Stimulated activated CD4-positive, alpha-beta T cell treated with anti-CD3 and anti-CD28 coated beads, TNF-alpha, amount 100 ng/mL, for 4 hours (primary cell): ENCODE measurements at places on chromosomes 16 and 17.

- no peak for DNase-seq
Observed at GRCh38 chr16:57508035-57508425, 21.7 kb upstream of the DOK4 start.

- peak; percentile 81 for DNase-seq
Observed at GRCh38 chr17:8376271-8377067, at the start of gene KRABD2. TSS of gene KRABD2 (minus strand) at chr17:8376704.

GRCh38 chr17:17052462-17053221 lies 10.4 kb downstream of the MPRIP start:
- no peak for DNase-seq

DNA sequence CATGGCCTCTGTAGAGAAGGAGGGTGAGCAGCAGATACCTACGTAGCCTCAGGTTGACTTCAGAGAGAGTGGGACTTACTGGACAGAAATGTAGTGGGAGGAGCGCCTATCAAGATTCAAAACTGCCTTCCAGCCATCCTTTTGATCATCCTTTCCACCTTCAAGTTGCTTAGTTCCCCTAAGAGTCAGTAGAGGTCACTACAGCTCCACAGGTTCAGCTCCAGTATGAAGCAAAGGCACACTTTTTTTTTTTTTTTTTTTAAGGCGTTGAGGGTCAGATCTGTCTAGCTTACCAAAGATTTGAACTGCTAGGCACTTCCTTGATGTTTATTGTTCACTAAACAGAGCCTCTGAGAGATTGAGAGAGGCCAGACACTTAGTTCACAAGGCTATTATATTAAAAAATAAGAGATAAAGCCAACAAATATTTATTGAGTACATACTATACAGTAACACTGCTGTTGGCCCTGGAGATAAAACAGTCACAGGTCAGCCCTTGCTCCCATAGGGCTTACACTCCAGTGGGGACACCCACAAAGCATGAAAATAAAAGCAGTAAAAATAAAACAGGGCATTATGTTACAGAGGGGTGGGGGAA lies 3.1 kb downstream of the RNF227 start:
- DNase-seq: no peak

- DNase-seq: no peak
Observed at GRCh38 chr17:14261406-14261805, 24.7 kb upstream of the CDRT15 start.

DNA sequence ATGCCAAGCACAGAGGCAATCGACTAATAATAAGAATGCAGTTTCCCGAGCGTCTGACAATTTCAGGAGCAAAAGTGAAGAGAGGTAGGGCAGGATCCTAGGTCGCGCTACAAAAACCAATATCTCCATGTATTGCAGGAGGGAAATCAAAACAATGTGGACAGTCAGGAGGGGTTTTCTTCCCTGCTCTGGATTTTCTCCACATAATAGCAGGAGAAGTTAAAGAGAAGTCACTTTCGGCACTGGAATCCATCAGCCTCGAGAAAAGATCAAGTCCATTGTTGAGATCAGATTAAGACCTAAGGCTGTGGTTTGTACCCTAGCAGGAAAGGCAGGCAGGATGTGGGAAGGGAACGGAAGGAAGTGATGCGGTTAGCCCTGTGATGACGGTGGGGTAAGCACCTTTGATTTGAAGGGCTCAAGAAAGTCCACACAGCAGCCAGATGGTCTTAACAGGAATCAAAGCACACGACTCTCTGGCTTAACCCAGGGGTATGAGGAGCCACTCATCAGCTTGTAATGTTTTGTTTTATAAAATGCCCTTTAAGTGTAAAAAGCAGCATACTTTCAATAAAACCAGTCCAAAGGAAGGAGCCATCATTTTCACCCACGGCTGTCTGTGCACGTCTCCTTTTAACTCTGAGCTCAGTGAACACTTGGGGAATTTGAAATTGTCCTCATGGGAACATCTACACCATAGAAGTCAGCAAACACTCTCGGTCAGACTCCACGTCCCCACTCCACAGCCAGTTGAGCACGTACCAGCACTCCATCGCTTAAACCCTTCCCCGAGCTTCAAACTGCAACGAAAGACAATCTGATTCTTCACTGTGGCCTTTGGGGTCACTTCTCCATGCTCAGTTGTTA lies 15.8 kb upstream of the AKTIP start:
- no peak for DNase-seq

DNA sequence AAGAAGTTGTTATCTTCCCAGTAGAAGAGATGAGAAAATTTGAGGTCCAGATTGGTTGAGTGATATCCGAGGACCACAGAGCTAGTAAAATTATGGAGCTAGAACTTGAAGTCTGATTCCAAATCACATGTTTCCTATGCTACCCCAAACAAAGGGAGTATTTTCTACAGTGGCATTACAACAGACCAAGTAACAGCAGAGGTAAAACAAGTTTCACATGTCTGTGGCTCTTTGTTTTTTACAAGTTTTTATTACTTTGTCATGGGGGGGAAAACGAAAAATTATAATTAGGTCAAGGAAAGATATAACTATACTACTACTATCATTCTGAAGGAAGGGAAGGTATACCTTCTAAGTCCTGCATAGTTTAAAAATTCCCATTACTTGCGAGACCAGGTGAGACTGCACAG lies 49.4 kb downstream of the KANSL1 start:
- no peak for DNase-seq
